MM.1S (cell line): ENCODE measurements at places on chromosomes 16 and 17.

- no peak for DNase-seq
Measured at GRCh38 chr16:15993946-15994665, 44.7 kb downstream of the ABCC1 start.

DNA sequence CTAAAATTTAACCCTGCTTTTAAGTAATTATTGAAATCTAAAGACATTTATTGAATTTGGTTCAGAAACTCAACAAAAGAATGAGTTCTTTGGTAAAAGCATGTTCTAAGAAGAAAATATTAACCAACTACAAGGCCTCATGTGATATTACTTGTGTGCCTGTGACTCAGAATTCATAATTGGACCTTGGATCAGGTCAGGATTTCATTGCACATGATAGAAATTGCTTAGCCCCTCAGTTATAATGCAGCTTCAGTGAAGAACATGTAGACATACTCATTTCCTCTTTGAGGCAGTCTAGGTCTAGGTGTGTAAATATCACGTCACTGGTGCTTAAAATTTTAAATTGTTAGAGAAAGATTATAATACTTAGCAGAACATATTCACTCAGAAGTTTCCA is 410.0 kb upstream of the SOX9 start:
- DNase-seq, result no peak

DNA sequence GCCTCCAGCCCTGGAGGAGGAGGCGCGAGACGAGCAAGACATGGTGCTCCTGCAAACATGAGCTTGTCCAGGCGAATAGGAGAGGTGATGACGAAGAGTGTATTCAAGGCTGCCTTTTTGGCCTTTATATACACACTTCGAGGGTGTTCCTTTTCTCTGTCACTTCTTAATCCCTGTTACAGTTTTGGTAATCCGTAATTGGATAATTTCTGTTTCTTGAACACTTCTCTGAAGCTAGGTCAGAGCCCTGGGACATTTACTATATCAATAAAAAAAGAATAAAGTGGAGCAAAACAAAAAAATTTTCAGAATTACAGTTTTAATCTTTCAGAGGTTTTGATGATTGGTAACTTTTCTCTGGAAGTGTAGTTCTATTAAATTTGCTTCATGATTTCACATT is at the start of gene KRT24:
Gene KRT24 (minus strand): TSS at position 101 of the 400 bp plus-strand sequence. CDS start 59 bp downstream, at position 42.
- no peak for DNase-seq

- no peak for DNase-seq
Measured at GRCh38 chr17:76076765-76077583, 2.0 kb upstream of the ZACN start.

DNA sequence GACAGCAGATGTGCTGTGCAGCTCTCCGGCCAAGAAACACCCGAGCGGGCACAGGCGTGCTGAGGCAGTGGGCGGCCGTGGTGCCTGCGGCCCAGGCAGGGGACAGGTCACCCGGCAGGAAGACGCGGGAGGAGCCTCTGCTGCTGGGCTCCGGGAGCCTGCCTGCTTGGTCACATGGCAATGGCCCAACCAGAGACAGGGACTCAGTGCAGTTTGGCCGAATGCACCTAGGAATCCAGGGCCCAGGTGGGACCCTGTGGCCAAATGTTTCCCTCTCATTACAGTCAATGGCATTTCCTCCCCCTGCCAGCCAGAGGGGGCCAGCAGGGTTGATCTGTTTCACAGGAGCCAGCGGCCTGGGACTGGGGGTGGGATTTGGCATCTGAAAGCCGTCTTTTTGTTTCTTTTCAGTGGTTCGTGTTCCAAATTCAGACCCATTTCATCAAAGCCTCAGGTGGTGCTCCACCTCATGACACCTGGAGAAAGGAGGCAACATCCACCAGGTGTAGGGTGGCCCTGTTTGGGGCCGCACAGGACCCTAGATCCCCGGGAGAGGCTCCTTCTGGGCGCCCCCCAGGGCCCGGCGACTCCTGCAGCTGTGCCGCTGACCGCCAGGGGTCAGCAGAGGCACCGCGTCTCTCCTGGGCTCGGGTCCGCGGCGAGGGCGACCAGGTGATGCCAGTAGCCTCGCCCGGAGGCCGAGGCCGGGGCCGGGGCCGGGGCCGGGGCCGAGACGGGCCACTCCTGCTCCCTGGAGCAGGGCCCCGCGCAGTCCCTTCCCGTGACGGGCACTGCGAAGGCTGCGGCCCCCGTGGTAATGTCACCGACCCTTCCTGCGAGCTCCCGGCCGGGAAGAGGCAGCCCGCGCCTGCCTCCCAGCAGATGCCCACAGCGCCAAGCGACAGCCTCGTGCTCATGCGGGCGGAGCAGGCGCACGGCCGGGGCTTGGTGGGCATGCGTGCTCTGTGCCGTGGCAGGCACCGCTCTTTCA is 118.5 kb downstream of the C16orf78 start:
- peak; percentile 52 for DNase-seq

DNA sequence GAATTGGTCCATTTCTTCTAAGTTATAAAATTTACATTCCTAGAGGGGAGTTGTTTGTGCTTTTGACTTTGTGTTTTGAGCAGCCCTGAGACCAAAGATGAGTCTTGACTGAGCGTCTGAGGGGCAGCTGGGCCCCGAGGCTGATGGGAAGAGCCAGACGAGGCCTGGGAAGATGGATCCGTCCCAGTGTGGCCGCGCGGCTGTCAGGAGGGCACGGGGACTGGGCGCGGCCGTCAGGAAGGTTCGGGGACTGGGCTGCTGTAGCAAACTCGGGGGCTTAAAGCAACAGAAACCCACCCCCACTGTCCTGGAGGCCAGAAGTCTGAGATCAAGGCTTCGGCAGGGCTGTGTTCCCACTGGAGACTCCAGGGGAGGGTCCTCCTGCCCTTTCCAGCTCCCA is 38.2 kb upstream of the GNG13 start:
- no peak for DNase-seq

DNA sequence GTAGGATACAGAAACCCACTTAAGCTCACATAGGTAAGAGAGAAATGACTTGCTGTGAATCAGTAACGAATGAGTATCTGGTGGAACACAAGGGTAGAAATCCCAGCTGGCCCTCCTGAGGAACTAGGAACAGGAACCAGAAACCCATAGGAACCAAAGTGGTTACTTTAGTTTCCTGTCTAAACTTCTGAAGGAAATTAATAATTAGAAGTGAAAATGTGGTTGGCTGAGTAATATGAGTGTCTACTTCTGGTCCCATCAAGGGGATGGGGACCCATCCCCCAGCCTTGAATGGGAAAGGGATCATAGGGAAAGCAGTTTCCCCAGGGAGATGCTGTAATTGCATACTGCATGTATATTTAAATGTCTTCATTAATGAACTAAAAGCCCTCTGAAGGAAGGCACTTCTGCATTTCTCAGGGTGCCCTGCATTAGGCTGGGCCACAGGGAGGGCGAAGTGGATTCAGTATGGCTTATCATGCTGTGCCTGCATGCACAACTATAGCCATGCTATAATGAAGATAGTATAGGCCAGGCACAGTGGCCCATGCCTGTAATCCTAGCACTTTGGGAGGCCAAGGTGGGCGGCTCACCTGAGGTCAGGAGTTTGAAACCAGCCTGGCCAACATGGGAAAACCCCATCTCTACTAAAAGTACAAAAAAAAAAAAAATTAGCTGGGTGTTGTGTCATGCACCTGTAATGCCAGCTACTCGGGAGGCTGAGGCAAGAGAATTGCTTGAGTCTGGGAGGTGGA is 45.6 kb downstream of the CYB5B start:
- peak; percentile 36 for DNase-seq

- DNase-seq, result no peak
Measured at GRCh38 chr16:5015351-5015750, 18.4 kb downstream of the NAGPA start.

- DNase-seq, result no peak
Measured at GRCh38 chr17:56475116-56475515, 118.4 kb upstream of the NOG start.

DNA sequence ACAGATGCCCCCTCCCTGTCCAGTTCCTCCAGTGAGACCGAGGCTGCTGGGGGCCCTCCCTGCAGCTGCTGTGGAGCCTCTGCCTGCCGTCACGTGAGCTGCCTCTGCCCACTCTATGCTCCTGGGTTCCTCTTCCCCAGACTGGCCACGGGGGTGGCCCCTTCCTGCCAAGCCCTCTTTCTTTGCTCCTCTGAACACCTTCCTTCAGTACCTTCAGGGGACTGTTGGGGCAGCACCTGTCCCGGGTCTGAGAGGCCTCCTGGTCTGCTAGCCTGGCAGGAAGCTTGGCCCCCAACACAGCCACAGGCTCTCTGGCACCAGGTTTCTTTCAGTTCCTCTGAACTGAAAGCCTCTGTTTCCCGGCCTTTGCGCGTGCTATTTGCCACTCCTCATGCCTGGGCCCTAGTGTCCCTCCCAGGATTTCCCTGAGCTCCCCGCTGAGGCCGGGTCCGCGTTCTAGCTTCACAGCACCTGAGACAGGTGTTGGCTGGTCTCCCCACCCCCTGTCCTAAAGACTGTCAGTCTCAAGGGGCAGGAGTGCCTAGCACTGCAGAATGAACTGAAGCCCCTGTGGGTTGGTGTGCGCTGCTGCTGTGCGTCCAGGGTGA is 6.6 kb upstream of the ATP6V0C start:
- peak; percentile 65 for DNase-seq

- no peak for DNase-seq
Measured at GRCh38 chr17:11140043-11140442, 101.0 kb upstream of the SHISA6 start.

GRCh38 chr16:35308674-35309073 is 1849.3 kb downstream of the TP53TG3F start:
- no peak for DNase-seq

DNA sequence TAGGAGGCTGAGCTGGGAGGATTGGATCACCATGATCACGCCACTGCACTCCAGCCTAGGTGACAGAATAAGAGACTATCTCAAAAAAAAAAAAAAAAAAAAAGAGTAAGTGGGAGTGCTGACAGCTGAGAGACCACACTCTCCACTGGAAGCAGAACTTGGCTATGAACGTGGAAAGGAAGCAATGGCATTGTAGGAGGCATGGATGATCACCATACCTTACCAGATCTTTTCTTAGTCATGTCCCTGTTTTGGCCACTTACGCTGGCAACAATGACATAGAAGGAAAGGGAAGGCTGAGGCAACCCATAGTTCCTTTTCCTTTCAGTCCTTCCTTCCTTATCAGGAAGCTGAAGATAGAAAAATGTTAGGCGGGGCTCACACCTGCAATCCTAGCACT is 3.7 kb upstream of the ATP1B2 start:
- no peak for DNase-seq

DNA sequence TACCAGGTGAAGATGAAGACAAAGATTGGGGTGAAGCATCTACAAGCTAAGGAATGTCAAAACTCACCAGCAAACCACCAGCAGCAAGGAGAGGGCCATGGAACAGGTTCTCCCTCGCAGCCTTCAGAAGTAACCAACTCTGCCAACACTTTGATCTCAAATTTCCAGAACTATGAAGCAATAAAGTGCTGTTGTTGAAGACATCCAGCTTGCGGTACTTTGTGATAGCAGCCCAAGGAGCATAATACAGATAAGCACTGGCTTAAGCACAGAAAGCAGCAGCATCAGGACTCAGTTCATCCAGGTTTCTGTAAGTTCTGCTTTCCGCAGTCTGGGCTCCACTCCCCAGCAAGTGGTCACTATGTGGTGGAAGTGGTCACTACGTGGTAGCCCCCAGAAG is 16.0 kb upstream of the CDRT4 start:
- DNase-seq, result no peak

DNA sequence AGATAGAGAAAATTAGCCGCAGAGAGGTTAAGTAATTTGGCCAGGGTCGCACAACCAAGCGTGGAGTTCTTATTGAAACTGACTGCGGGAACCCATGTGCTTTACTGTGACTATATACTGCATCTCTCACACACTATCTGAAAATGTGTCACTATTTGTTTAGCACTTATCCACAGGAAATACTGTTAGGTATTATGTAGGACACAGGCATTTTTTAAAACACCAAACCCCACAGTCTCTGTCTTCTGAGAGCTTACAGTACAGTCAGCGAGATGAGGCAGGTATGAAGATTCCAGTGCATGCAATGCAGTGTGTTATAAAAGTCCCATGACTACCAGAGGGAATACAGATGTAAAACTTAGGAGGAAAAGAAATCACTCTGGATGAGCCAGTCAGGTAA is 11.3 kb downstream of the RBL2 start:
- no peak for DNase-seq

GRCh38 chr17:82170412-82170961 is 42.2 kb downstream of the CCDC57 start:
- DNase-seq, result no peak

DNA sequence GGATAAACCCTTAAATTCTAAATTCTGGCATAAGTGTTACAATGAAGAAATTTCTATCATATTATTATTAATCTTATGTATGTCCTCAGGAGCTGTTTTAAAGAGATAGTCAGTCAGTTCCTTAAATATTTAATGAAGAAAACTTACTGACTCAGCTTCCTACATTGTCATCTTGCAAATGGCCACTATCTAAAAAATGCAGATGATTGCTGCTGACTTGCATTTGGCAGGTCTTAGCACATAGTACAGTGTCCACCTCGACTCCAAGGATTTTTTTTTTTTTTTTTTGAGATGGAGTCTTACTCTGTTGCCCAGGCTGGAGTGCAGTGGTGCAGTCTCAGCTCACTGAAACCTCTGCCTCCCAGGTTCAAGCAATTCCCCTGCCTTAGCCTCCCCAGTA is 55.1 kb upstream of the CORO6 start:
- no peak for DNase-seq

DNA sequence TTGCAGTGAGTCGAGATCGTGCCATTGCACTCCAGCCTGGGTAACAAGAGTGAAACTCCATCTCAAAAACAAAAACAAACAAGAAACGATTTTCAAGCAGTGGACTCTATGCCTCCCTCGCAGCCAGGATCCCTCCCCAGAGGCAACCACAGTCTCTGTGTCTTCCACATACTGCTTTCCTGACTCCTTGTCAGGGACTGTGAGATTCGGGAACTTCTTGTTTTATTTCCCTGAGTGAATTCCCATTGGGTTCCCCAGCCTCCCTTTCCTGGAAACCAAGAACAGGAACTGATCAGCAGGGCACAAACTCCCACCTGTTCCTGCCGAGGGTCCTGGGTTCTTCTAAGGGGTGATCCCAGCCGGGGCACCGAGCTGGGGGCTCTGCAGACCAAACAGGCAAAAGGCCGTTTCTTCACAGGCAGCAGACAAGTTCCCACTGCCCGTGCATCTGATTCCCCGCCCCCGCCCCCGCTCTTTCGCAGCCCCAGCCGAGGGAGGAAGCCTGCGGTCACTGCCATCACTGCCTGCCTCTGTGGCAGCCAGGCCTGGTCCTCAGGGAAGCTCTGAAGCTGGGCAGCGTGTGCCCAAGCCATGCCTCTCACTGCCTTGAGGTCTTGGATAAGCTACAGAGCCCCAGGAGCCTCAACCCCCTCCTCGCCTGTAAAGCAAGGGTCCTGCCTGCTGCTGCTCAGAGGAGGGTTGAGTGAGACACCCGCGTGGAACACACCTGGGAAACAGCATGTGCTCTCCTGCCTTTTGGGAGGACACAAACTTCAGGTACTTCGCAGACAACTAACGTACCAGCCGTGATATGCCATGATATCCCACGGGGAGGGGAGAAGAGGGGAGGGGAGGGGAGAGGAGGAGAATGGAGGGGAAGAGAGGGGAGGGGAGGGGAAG is 5.5 kb upstream of the PIEZO1 start:
- DNase-seq, result peak; percentile 48

GRCh38 chr16:22898874-22899348 is 84.9 kb downstream of the HS3ST2 start:
- DNase-seq, result peak; percentile 68

- DNase-seq, result no peak
Measured at GRCh38 chr17:77458202-77459017, 317.6 kb downstream of the SEC14L1 start.

GRCh38 chr17:72338847-72339790 is 218.3 kb downstream of the SOX9 start:
- no peak for DNase-seq

- no peak for DNase-seq
Measured at GRCh38 chr17:61325382-61326073, 74.1 kb upstream of the TBX2 start.
